ENCODE measurements at places on chromosomes 7 and 10. TPM values are rescaled to one million over a fixed set of nuclear protein-coding genes. Genes with fewer than 3 reads are reported as not detected.

DNA sequence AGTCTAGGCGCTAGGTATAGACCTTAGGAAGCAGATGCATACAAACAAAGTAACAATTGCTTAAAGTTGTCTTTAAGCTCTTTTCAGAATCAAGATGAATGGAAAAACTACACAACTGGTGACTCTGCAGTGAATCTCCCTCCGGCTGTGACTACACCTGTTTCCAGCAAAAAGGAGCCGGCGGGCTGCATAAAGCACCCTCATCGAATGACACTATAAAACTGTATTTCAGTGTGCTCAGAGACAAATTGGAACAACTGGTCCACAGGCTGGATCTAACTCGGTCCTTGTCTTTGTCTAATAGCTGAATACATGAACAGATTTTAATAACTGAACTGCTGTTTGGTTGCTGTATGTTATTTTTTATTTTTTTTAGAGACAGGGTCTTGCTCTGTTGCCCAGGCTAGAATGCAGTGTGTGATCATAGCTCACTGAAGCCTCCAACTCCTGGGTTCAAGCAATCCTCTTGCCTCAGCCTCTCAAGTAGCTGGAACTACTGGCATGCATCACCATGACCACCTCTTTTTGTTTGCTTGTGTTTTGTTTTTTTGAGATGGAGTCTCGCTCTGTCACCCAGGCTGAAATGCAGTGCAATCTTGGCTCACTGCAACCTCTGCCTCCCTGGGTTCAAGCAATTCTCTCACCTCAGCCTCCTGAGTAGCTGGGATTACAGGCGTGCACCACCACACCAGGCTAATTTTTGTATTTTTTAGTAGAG, 64.2 kb upstream of the SVIL start:
- H3K36me3 ChIP-seq, result no peaks in the 10 kb centered on the region
- no peak overlapping the region for H3K27ac ChIP-seq
- H3K4me1 ChIP-seq, result no peaks in the 10 kb centered on the region
- H3K4me3 ChIP-seq, result no peak overlapping the region

SMKR1 gene
- 0.70 TPM for polyA plus RNA-seq

SYNPO2L gene
- polyA plus RNA-seq, result 0.33 TPM

GRCh38 chr7:12716134-12716681, 28.8 kb downstream of the ARL4A start:
- peak overlapping the region; percentile 63 for H3K4me3 ChIP-seq
- peaks cover 33% of the 10 kb centered on the region for H3K4me1 ChIP-seq
- no peak for DNase-seq
- H3K36me3 ChIP-seq, result no peaks in the 10 kb centered on the region

LRRC17 gene
- 0.22 TPM for polyA plus RNA-seq

- peaks cover 24% of the 10 kb centered on the region for H3K4me1 ChIP-seq
- H3K27ac ChIP-seq, result no peak overlapping the region
- H3K4me3 ChIP-seq, result peak overlapping the region; percentile 79
- no peaks in the 10 kb centered on the region for H3K27me3 ChIP-seq
- no peaks in the 10 kb centered on the region for H3K36me3 ChIP-seq
Measured at GRCh38 chr10:34814913-34815184, 247 bp downstream of the PARD3 start.

DNA sequence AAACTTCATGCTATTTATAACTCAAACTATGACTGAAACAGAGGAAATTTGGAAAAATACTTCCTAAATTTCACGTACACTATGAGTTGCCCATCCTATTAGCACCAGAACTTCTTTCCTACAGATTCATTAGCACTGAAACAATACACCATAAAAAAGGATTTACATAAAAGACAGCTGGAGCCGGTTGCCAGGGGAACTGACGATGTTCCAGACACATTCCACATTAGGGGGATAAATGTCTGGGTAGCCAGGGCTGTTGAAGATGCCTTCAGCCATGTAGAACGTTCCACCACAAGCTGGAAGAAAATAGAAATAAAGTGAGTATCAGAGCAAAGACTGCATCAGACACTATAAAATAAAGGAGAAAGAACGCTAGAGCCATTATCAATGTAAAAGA, 129.8 kb upstream of the RSU1 start:
- DNase-seq, result no peak
- H3K36me3 ChIP-seq, result no peaks in the 10 kb centered on the region
- no peak overlapping the region for H3K27ac ChIP-seq
- H3K4me1 ChIP-seq, result peaks cover 52% of the 10 kb centered on the region

- H3K4me3 ChIP-seq, result no peak overlapping the region
- no peak for DNase-seq
- no peak overlapping the region for H3K27ac ChIP-seq
- no peaks in the 10 kb centered on the region for H3K27me3 ChIP-seq
Measured at GRCh38 chr7:45140827-45141226, 16.8 kb upstream of the RAMP3 start.

IKZF1 gene
- polyA plus RNA-seq, result 0.06 TPM

GRCh38 chr7:82945480-82945879, 217.2 kb downstream of the PCLO start:
- no peaks in the 10 kb centered on the region for H3K4me1 ChIP-seq
- no peak for DNase-seq
- no peaks in the 10 kb centered on the region for H3K36me3 ChIP-seq

- H3K27ac ChIP-seq, result no peak overlapping the region
- H3K4me3 ChIP-seq, result peak overlapping the region; percentile 85
- H3K27me3 ChIP-seq, result no peaks in the 10 kb centered on the region
- DNase-seq, result peak; percentile 47
Measured at GRCh38 chr10:104123397-104123796, 1.4 kb downstream of the SFR1 start.

- DNase-seq, result no peak
- H3K36me3 ChIP-seq, result no peaks in the 10 kb centered on the region
- no peaks in the 10 kb centered on the region for H3K27me3 ChIP-seq
- no peaks in the 10 kb centered on the region for H3K4me1 ChIP-seq
- H3K27ac ChIP-seq, result no peak overlapping the region
- H3K4me3 ChIP-seq, result no peak overlapping the region
Measured at GRCh38 chr7:132131196-132131595, 445.1 kb downstream of the PLXNA4 start.

FZD1 gene
- polyA plus RNA-seq, result 4.0 TPM

- H3K4me1 ChIP-seq, result no peaks in the 10 kb centered on the region
- H3K36me3 ChIP-seq, result no peaks in the 10 kb centered on the region
- no peak for DNase-seq
- no peaks in the 10 kb centered on the region for H3K27me3 ChIP-seq
- H3K4me3 ChIP-seq, result no peak overlapping the region
Measured at GRCh38 chr7:81657551-81657950, 112.3 kb downstream of the HGF start.

MTERF1 gene
- polyA plus RNA-seq, result 9.2 TPM

ANKRD61 gene
- 0.24 TPM for polyA plus RNA-seq

C10orf53 gene
- polyA plus RNA-seq, result not detected

HNRNPH3 gene
- polyA plus RNA-seq, result 124 TPM

LCOR gene
- polyA plus RNA-seq, result 14.8 TPM

DNA sequence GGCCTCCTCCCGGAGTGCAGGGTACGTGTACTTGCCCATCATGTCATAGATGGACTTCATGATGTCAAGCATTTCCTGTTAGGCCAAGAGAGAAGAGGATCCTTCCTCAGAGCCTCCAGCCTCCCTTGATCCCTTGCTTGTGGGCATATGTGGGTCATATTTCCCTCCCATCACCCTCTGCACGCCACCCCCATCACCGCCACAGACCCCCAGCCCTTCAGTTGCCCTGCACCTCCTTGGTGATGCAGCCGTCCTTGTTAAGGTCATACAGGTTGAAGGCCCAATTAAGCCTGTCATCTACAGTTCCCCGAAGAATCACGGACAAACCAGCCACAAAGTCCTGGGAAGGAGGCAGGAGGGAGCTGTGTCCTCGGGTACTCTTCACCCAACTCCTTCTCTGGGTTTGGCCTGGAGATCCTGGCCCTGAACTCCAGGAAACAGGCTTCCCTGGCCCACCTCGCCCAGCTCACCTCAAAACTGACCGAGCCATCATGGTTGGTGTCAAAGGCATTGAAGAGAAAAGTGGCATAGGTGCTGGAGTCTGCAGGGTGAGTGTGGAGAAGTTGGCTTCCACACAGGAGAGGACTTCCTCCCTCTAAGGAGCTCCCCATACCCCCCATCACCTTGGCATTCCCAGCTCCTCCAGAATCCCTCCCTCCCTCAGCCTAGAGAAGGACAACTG, 9.8 kb upstream of the OGA start:
- H3K27me3 ChIP-seq, result no peaks in the 10 kb centered on the region
- no peak overlapping the region for H3K4me3 ChIP-seq
- no peak for DNase-seq
- no peaks in the 10 kb centered on the region for H3K36me3 ChIP-seq
- H3K4me1 ChIP-seq, result 0 out of 2 replicates have a peak, but pooled peaks cover 4% of the 10 kb centered on the region
- H3K27ac ChIP-seq, result no peak overlapping the region
